ENCODE measurements at places on chromosomes 3 and 15.
A peak's percentile ranks its signal among the peaks of the same experiment; 100 is the strongest.

DNA sequence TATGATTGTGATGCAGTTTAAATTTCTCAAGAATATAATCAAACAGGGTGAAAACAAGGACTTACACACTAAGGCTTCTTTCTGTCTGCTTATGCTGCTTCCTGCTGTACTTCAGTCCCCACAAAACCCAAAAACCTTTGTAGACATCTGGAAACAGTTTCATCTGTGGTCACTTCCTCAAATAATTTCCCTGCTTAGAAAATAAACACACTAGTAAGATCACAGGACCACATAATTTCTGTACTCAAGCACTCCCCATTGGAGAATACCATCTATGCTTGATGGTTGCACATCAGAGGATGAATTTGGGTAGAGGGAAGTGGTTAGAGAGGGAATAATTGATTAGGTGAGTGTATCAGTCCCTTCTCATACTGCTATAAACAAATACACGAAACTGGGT, 266.2 kb downstream of the LSAMP start:
- no peak for ATAC-seq

DNA sequence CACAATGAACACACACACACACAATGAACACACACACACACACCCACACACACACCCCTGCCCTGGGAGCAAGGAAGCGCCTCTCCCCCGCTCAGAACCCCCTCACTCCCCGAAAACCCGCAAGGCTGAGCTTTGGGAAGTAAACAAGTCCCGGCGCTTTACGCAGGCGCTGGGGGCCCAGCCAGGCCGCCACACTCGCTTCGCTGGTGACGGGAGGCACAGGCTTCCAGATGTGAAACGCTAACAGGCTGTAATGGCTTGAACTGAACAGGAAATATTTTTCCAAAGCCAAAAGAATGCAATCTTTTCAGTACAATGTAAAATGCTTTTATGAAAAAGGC, 122.7 kb upstream of the IGF1R start:
- no peak for ATAC-seq

DNA sequence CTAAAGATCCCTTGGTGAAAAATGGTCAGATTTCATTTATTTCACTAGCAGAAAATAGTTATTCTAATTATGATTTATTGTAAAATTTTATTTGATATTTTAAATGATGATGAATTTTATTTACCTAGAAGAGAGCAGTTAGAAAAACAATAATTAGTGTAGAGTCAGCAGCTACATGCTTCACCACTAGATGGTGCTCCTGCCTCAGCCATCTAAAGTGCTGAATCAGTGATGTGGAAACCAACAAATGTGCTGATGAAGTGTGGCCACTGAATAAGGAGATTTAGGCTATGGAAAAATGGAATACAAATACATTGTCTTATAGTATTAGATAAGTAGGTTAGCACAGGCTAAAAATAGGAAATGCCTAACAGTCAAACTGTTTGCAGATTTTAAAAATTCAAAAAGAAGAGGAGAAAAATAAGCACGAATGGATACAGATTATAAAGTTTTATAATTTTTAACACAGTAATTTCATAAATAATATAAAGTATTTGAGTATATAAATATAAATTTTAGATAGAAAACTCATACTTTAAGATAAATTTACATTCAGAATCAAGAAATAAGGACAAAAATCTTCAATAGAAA, 109.8 kb downstream of the PPP2R3A start:
- ATAC-seq: peak; percentile 53

GRCh38 chr3:184168363-184169120, 6.1 kb upstream of the AP2M1 start:
- no peak for ATAC-seq

GRCh38 chr3:180358179-180358578, 243.8 kb upstream of the TTC14 start:
- ATAC-seq: no peak

DNA sequence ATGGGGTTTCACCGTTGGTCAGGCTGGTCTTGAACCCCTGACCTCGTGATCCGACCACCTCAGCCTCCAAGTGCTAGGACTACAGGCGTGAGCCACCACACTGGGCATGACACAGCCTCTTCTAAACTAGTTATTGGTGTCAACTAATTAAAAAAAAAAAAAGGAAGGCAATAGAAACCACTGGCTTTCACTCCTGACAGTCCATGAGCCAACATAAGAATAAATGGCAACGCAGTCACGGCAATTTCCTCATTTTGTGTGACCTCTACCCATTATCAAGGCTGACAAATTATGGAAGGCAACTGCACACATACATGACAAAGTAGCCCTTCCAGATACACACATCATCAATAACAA, 5.9 kb downstream of the ARHGEF3 start:
- ATAC-seq: no peak

- ATAC-seq: no peak
Measured at GRCh38 chr15:60301024-60301423, 96.8 kb downstream of the ANXA2 start.

- no peak for ATAC-seq
Measured at GRCh38 chr15:87470923-87471322, 785.6 kb downstream of the NTRK3 start.

DNA sequence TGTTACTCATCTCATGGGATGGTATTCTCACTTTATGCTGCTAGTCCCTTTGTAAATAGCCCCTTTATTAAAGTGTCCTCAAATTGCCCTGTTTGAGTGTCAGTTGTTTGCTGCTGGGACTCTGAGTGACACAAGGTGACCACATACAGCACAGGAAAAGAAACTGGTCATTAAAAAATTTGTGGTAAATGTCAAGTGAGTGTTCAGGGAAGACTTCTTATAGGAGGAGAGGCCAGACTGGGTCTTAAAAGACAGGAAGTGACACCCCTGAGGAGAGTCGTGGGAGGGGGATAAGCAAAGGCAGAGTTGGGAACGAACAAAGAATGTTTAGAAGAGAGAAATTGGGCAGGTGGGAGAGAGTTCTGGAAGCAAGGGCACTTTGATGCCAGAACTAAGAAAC, 35.2 kb downstream of the CCR3 start:
- ATAC-seq: no peak

DNA sequence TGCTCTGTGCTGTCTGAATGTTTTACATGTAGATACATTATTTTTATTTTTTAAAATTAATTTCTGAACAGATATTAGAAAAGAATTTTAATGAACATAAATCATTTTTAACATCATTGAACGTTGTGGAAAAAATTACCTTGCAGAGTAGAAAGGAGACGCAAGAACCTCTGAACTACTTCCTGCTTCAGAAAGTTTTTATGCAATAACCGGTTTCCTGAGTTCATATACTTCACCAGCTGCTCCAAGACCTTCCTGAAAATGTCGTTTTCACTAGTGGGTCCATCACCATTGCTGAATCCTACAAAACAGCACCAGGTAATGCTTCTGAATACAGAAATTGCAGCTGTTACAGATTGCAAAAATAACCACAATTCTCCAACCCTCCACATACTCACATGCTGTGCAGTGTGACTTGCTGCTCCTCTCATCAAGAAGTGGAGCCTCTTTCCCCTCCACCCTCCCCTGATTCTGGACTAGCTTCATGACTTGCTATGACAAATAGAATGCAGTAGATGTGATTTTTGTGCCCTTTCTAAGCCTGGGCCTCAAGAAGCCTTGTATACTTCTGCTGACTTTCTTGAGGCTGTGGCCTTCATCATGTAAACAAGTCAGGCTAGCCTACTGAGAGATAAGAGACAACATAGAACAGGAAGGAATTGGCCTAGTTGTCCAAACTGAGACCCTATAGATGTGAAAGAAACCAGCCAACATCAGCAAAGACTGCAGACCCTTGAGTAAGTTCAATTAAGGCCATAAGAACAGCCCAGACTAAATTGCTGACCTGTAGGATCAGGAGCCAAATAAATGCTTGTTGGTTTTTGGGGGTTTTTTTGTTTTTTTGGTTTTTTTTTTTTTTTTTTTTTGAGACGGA, 80.4 kb downstream of the TRANK1 start:
- no peak for ATAC-seq

DNA sequence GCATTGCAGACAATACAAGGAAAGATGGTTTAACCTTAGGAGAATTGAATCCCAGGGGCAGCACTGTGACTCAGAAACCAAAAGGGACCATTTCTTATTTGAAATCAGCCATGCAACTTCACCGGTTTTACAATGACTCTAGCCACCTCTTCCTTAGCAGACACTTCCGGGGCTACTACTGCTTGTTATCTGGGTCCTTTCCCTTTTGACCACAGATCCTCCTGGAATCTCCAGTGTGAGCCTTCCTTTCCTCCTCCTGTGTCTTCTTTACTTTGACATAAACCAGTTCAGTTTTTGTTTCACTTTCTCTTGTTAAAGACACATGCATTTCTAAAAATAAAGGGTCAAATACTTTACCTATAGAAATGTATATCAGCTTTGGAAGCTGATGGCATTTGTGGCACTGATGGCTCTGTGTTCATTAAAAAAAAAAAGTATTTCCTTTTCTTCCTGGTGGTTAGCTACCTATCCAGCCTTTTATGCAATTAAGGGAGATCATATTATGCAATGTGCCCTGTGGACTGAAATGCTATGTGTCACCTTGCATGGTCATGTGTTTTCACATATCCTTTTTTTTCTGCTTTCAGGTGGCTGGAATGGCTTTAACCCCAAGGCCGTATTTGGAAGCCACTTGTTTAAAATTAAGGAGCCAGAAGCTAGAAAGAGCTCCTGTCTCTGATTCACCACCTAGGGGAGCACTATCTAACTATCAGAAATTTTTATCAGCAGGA, 296.2 kb downstream of the CHL1 start:
- no peak for ATAC-seq

DNA sequence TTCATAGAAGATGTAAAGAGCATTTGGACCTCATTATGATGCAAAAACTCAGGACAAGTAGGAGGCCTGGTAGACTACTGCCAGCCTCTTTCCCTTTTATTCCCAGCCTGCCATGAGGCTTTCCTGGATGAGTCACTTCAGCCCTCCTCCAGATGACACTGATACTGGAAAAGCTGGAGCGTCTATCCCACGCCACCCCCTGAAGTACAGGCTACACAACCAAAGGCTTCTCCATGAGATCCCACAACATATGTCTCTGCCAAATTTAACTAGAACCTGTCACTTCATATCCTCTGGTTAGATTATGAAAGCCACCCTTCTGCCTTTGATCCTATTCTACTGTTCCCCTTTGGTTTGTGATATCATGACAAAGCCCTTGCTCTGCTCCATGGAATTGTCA, 56.1 kb upstream of the CPNE4 start:
- no peak for ATAC-seq

GRCh38 chr15:69906256-69907185, 191.2 kb downstream of the TLE3 start:
- ATAC-seq: no peak

DNA sequence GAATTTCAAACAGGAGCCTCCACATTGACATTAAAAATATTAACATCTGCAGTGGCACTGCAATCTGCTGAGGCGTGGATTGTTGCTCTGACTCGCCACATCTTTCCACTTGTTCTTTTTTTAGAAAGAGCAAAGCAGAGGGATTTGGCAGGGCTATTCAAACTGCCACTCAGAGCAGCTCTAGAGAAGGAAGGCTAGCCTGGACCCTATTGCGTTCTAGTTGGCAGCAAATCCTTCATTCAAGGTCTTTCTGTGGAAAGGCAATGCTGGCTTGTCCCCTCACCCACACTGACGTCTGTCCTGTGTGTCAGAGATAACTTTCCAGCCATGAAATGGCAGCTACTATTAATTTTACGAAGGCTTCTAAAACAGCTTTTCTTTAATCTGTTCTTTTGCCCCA, 483.2 kb upstream of the SGO1 start:
- ATAC-seq: no peak

Data from activated CD4-positive, CD25-positive, alpha-beta regulatory T cell treated with anti-CD3 and anti-CD28 coated beads, Interleukin-2, amount 50 U/mL, for 24 hours (primary cell).